ENCODE measurements at places on chromosomes 1 and 21.

- DNase-seq, result no peak
These were observed 10.3 kb downstream of the CPLANE2 start for GRCh38 chr1:16226490-16227179.

- no peak for DNase-seq
These were observed 385.1 kb downstream of the LMX1A start for GRCh38 chr1:164971391-164971790.

DNA sequence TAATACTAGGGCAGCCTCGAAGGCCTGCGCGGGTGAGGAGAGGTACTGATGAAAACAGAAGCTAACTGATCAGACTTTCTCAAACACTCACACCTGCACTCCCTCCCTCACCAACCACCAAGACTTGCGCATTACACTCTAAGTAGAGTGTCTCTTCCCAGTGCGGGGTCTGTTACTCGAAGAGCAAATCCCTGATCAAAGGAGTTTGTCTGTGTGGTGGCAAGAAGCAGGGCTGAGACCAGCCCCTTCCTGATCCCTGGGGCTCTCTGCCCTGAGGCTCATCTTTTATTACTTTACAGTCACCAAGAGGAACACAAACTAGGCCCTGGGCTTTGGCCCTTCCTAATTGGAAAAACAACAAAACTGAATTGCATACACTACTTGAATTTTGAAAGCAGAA is 19.5 kb upstream of the TSNAX start:
- DNase-seq, result no peak

GRCh38 chr1:239538239-239538988 is 152.0 kb downstream of the CHRM3 start:
- no peak for DNase-seq

DNA sequence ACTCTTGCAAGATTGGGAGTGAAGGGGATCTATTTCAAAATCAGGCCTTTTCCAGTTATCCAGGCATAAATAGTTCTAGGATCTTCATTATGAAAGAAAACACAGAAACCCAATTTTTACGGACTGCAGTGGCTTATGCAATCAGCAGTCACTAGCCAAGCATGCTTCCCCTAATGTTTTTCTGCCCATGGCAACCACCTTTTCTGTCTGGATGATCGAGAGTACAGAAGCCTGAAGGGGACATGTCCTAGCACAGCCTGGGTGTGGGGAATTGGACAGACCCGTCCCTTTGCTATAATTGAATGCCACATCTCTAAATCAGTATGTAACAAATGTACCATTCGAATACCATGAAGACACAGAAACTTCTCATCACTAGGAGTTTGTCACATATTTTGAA is 29.8 kb upstream of the NCAM2 start:
- DNase-seq, result peak; percentile 59

GRCh38 chr21:40227096-40227495 is 359.9 kb downstream of the PCP4 start:
- peak; percentile 11 for DNase-seq

- DNase-seq, result no peak
These were observed 1.8 kb downstream of the NTNG1 start for GRCh38 chr1:107142666-107143065.

- no peak for DNase-seq
These were observed 108.2 kb downstream of the CLEC20A start for GRCh38 chr1:178388418-178389145.

DNA sequence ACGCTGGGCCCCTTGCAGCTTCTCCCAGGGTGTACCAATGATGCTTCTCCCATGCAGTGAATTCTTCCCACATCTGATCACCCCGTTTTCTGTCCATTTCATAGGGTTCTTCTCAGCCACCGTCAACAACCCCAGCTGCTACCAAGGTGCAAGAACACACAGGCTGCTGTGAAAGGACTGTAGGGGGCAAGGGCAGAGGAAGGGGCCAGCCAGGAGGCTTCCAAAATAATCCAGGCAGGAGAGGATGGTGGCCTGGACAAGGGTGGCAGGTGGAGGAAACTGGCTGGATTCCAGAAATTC is 113.3 kb upstream of the WNT4 start:
- no peak for DNase-seq

DNA sequence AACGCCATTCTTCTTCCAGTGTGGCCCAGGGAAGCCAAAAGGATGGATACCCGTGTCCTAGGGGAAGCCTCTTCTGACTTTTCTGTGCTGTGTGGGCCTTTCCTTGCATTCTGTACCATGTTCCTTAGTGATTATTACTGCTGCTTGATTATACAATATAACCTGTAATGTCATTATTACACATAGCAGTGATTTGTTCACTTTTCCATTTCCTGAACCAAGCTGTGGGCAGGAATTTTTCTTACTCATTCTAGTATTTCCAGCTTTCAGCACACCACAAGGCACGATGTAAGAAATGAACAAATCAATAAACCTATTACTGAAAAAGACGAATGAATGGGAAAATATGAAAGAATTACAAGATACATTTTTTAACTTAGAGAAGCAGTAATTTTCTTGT is 8.4 kb upstream of the USP33 start:
- DNase-seq, result no peak

DNA sequence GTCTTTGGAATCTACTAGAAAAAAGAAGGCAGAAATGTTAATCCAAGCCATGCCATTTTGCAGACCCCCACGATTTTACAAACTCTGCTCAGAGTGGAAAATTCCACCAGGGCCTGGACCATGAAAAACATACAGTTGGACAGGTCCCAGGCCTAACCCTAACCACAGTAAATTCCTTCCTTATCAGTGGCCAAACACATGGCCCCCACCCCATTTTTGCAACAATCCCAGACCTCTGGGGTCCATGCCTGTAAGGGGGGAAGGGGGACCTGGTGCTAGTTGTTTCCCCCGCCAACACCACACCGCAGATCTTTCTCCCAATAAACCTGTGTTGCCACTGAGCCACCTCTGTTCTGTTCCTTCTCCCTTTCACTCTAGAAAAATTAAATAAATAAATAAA is 1352.7 kb downstream of the AMY1C start:
- DNase-seq, result no peak

- DNase-seq, result no peak
These were observed 2.4 kb downstream of the IPO9 start for GRCh38 chr1:201831371-201831770.

GRCh38 chr1:119235120-119235519 is 94.7 kb upstream of the WARS2 start:
- no peak for DNase-seq

GRCh38 chr1:153677718-153678518 is 570 bp upstream of the NPR1 start:
- peak; percentile 25 for DNase-seq

DNA sequence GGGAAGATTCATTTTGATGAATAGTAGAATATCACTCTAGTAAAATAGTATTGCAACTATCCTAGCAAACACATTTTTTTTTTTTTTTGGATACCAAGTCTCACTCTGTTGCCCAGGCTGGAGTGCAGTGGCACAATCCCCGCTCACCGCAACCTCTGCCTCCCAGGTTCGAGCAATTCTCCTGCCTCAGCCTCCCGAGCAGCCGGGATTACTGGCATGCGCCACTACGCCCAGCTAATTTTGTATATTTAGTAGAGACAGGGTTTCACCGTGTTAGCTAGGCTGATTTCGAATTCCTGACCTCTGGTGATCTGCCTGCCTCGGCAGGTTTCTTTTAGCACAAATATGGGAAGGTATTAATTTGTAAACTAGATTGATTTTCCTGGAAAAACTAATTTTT is 33.8 kb downstream of the KCTD3 start:
- no peak for DNase-seq

DNA sequence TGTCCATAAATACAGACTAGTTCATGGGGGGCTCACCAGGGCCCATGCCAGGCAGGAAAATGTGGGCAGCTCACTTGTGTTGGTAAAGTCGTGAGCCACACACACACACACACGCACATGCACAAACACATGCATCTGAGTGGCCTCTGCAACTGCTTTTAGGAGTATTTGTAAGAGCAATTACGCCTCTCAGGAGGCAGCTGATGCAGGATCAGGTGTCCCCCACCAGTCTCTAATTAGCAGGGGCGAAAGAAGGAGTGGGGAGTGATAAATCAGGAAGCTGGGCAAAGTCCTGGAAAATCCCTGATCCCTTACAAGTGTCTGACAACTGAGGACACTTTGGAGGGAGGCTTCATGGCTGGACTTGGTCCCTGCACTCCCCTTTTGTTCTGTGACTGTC is 5.7 kb upstream of the IVL start:
- no peak for DNase-seq

DNA sequence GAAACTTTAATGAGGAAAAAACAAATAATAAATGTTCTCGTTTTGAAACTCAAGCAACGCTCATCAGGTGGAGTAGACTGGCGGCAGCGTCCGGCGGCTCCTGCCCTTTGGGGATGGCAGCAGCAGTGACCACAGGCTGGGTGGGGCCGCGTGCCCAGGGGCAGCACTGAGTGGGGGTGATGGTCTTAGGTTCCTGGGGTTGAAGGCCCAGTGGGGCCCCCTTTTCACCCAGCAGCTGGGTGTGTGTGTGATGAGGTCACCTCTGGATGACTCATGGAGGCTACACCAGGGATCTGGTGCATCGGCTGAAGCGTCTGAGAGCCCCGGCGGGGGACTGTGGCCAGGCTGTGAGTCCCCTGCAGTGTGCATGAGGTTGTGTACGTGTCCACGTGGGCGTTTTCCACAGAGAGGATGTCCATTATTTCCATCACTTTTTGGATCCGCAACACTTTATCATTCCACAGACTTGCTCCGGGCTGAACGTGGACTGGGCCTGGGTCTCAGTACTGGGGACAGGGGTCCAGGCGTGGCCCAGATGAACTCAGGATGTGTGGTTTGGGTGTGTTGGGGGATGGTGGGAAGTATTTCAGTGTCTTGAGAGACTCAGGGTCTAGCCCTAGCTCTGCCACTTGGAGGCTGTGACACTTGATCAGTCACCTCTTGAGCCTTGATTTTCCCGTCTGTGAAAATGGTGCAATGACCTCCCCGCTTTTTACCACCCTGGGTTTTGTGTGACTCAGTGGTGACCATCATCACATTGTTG is 25.6 kb downstream of the LDLRAP1 start:
- DNase-seq, result peak; percentile 32

- no peak for DNase-seq
These were observed 115.1 kb upstream of the CXADR start for GRCh38 chr21:17397703-17398102.

DNA sequence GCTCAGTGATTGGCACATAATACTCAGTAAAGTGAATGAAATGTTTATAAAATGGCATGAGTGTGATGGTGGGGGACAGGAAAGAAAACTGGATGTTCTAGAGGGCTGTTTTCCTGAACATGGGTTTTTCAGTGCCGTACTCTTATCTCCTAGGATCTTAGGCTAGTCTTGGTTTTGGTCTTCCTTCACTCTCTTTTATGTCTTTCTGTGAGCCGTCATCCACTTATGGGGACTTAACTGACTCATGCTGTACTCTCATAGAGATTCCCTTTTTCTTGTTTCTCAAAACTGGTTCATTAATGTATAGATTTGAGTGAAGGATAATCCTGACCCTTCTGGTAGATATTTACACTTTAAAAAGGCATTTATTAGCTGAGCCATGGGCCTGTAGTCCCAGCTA is 16.6 kb downstream of the AGO3 start:
- DNase-seq, result no peak

DNA sequence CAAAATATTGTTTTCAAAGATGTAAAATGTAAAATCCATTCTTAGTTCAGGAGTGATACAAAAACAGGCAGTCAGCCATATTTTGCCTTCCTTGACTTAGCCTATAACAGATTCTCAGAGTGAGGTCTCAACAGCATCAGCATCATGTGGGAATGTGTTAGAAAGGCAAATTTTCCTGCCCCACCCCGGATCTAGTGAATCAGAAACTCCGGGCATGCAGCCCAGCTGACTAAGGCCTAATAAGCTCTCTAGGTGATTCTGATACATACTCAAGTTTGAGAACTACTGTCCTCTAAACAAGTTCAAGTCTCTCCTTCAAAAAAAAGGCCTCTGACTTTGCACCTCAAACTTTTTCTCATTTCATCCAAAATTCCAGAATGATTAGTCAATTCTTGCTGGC is 46.9 kb upstream of the PRRC2C start:
- no peak for DNase-seq

- DNase-seq, result no peak
These were observed 5.8 kb upstream of the LRRC8D start for GRCh38 chr1:89815040-89815439.

GRCh38 chr1:27935721-27936120 is 921 bp downstream of the SMPDL3B start:
- no peak for DNase-seq

- no peak for DNase-seq
These were observed 35.8 kb downstream of the CELF3 start for GRCh38 chr1:151680826-151681225.

- DNase-seq, result no peak
These were observed 65.2 kb upstream of the ABCG1 start for GRCh38 chr21:42153746-42154145.

GRCh38 chr1:82125866-82126265 is 325.1 kb downstream of the ADGRL2 start:
- DNase-seq, result no peak

DNA sequence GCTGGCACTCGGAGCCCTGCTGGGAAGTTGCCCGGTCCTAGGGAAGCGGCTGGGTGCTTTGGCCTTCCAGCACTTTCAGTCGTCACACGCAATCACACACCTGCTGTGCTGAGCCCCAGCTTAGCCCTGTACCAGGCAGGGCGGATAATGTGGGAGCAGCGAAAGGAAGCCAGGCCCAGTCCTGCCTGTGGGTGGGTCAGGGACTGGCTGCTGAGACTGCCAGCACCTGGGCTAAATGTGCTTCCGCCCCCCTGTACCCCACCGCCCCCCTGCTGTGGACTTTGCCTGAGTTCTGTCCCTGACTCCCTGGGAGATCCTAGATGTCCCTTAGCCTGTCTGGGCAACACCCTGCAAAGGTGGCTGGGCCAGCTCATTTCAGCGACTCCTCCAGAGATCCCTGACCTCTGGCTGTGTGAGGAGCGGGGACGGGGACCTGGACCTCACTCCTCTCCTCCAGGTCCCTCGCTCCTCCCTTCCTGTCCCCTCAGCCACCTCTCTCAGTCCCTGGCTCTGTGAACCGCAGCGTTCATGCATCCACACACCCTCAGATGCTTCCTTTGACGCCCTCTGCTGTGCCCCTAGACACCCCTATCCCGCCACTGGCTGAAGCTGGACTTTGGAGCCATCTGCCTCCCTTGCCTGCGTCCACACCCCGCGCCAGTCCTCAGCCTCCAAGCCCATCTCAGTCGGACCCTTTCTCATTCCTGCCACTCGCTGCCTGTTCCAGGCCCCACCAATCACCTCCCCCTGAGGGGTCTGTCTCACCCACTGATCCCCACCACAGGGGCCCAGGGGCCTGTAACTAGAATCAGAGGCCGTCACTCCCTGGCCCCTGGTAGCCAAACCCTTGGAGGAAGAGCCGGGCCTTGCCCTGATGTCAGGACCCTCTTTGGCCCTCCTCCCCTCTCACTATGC is 1.4 kb downstream of the MMEL1 start:
- DNase-seq, result no peak

Measured in pons (tissue), 1 donor.